ENCODE measurements at places on chromosomes 7 and 10.

- no peak for DNase-seq
Observed at GRCh38 chr7:31707089-31707488, 20.1 kb downstream of the PPP1R17 start.

DNA sequence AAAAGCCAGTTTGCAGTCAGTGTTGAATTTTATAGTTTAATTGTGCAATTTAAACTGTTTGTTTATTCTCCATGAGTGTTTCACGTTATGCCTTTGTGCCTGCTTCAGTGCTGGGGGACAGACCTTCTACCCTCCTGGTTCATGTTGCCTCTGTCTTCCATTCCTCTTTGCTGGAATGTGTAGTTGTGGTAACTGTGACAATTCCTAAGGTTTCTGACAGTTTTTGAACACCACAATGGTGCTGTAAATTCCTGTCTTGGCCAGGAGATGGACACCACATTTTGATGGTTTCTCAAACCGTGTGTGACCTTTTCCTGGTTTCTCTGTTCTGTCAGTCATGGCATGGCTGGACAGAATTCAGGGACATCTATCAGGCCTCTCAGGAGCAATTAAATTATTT, 201.7 kb downstream of the BICC1 start:
- no peak for DNase-seq

- no peak for DNase-seq
Observed at GRCh38 chr7:2794836-2795636, 49.1 kb downstream of the GNA12 start.

GRCh38 chr7:27324246-27324645, 81.6 kb downstream of the EVX1 start:
- no peak for DNase-seq

- DNase-seq = no peak
Observed at GRCh38 chr7:129434675-129435318, 565 bp downstream of the STRIP2 start.

DNA sequence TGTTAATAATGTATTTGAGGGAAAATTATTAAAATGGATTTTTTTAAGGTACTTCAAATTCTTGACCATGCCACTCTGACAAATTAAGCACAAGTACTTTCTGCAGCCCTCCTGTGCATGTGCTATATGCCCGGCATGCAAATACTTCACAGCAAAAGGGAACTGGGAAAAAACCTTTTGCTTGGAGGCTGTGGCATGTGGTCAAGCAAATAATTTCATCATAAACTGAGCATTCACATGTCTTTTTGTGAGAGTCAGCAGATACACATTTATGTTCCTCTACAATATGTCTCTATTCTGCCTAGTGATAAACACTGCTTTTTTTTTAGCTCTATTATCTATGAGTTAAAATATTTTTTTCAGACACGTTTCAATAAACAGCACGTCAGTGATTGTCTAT, 53.7 kb upstream of the SEMA3A start:
- DNase-seq = no peak

DNA sequence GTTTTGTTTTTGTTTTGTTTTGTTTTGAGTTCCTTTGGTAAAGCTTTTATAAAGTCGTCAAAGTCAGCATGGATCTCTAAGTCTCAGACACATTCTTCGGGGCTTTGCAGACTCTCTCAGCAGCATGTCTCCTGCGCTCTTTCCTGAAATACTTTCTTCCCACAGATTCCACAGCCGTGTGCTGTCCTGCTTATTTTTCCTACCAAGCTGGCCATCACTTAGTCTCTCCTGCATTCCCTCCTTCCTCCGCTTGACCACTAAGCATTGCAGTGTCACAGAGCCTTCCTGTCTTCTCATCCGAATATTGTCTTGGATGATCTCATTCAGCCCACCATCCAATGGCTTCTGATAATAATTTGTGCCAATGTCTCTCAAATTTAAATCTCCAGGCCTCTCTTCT, 434.3 kb upstream of the C7orf33 start:
- no peak for DNase-seq

GRCh38 chr7:33694006-33694405, 211.3 kb upstream of the BMPER start:
- DNase-seq = no peak

- no peak for DNase-seq
Observed at GRCh38 chr7:139708541-139708940, 69.3 kb downstream of the HIPK2 start.

DNA sequence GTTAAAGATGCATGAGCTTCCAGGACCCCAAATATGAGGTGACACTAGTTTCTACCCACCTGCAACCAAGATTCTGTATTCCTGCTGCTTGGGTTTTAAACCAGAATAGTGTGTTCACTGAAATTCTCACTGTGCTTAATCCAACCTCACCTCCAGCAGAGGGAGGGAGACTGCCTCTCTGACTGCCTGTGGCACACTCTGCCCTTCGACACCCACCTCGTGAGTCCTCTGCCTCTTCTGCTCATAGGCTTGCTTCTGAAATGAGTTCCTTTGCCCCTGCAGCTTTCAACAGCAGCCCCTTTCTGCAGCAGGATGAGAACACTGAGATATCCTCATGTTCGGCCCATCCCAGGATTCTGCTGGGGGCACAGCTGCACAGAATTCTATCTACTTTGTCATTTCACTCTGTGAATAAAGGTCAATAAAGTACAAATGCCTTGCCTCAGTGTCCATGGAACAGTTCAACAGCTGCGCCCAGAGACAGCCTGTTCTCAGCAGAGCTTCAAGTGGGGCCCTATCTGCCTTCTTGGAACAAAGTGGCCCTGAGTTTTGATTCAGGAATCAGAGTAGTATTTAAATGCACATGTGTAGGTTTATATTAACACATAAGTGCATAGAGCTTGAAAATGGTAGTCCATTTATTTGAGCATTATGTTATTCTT, 632.5 kb downstream of the TNS3 start:
- no peak for DNase-seq

GRCh38 chr7:73995330-73995729, 32.6 kb upstream of the ELN start:
- no peak for DNase-seq

GRCh38 chr7:30843741-30844482, 67.7 kb upstream of the AQP1 start:
- no peak for DNase-seq

DNA sequence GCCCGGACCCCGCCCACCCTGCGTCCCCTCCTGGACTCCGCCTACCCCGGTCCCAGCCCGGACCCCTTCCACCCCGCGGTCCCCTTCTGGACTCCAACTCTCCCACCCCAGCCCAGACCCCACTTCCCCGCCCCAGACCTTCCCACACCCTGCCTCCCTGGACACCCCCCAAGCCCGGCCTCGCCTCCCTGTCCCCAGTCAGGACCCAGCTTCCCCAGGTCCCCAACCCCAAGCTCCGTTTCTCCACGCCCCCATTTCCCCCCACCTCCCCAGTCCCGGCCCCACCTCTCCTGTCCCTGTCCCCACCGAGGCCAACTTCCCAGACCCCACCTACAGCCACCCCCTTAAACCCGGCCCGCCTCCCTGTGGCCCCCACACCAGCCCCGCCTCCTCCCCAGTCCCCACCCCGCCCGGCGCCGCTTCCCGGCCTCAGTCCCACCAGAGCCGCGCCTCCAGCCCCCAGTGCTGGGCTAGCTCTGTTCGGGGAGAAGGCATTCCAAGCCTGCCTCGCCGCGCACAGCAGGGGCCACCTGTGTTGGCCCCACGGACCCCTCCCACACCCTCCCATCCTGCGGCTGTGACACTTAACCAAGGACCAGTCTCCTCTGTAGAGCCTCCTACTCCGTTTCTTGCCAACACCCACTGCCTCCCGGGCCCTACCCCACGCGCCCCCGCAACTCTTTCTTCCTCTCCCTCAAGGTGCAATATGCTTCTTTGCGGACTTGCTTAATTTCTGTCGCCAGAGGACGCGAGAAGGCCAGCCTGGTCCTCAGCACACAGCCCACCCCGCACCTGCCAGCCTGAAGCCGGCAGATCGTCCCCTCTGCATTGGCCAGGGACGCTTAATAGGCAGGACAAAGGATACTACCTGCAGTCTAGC, 736 bp upstream of the ITIH5 start:
- DNase-seq = no peak

GRCh38 chr7:148903504-148903903, 19.4 kb upstream of the EZH2 start:
- DNase-seq = no peak

- DNase-seq = no peak
Observed at GRCh38 chr10:3468919-3469638, 296.5 kb upstream of the PITRM1 start.

DNA sequence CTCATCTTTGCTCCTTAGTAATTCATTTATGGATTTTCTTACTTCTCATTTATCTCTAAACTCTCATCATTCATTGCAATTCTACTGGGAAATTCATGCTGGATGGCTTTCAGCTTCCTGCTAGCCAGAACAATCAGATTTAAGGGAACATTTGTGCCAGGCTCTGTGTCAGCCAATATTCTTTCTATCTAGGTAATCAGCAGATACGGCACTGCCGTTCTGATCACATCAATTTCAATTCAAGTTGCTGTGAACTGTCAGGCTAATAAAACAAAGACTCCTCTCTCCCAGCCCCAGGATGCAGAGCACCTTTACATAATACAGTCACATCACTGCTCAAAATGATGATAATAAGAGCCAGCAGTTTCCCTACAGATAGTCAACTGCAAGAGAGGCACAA, 468.3 kb downstream of the SORCS1 start:
- DNase-seq = no peak

- peak; percentile 57 for DNase-seq
Observed at GRCh38 chr10:69123747-69124562, at the start of gene VPS26A. Gene VPS26A (plus strand): TSS chr10:69124178. CDS start chr10:69124278, 100 bp downstream.

GRCh38 chr7:134718211-134718875, 61.1 kb upstream of the CALD1 start:
- no peak for DNase-seq

- DNase-seq = no peak
Observed at GRCh38 chr10:124212702-124213101, 119.3 kb upstream of the CHST15 start.

DNA sequence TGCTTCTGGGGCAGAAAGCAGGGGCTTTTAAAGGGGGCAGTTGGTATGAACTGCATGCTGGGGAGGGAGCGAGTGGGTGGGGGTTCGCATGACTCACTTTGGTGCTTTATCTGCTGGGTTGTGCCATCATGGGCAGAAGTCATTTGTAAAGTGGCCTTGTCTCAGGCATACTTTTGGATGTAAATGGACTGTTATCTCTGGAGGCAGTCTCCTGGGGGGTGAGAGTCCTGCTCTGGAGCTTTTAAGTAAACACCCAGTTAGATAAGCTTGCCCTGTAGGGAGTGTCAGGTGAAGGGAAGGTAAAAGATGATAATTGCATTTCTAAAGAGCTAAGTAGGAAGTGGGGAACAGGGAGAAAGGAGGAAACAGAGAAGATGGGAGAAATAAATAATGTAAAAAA, 1.6 kb upstream of the GSTO1 start:
- DNase-seq = no peak

DNA sequence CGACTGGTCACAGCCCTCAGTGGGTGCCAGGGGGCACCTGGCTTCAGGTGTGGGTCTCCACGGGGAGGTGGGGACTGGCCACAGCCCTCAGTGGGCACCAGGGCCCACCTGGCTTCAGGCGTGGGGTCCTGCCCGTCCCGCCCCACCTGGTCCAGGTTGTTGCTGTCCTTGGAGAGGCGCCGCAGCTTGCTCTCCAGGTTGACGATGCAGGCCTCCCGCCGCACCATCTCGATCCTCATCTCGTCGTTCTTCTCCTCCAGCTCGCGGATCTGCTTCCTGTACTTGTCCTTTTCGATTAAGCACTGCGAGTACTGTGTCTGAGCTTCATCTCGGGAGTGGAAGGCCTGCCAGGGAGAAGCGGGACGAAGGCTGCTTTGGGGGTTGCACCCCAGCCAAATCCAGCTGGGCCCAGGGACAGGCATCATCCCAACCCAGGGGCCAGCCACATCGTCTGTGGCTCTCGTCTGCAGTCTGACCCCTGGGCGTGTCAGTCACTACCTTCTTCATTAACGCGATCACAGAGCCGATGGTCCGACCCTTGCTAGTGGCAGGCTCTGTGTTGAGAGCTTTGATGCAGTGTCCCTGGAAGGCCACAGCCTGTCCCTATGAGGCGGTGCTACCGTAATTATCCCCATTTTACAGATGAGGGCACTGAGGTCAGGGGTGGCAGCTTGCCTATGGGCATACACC, 92.9 kb upstream of the GNA12 start:
- no peak for DNase-seq

- DNase-seq = no peak
Observed at GRCh38 chr10:52539463-52539862, 225.4 kb downstream of the DKK1 start.

Measured in cortex of kidney (tissue), 1 donor.